ENCODE measurements at places on chromosomes 1 and 21. TPM values are rescaled to one million over a fixed set of nuclear protein-coding genes. Genes with fewer than 3 reads are reported as not detected.

DNA sequence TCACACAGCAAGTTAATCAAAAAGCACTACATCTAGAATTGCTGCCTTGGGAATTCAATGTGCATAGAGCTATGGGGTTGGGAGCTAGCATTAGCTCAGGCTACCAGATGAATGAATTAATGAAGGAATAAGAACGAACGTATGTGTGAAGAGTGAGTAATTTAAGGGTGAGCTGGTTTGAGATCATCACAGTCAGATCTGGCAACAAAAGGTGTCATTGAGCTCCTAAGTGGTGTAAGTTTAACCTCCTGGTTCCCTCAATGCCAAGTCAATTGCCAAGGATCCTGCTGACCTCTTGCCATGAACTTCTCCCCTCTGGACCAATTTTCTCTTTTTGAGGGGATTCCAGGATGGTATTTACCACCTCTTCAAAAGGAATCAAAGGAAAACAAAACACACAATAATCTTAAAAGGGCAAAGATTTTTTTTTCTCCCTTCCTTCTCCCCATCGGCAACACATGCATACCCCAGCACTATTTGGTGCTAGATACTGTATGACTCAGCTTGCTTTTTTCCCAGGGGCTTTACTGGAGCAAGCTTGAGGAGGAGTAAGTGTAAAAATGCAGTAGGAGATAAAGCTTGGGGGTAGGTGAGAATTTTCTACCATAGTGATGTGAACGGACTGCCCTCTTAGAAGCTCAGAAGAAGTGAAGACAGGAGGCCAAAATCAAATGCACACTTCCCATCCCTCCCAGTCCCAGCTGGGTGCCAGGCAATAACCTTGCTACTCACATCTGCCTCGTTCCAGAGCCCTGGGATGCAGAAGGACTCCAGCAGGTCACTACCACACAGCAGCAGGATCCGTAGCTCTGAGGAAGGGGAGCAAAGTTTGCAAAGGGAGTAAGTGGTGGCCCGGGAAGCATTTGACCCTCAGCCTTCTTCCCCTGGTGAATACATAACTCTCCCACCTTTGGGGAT, 92.0 kb downstream of the LAMC2 start:
- DNase-seq, result no peak

DNA sequence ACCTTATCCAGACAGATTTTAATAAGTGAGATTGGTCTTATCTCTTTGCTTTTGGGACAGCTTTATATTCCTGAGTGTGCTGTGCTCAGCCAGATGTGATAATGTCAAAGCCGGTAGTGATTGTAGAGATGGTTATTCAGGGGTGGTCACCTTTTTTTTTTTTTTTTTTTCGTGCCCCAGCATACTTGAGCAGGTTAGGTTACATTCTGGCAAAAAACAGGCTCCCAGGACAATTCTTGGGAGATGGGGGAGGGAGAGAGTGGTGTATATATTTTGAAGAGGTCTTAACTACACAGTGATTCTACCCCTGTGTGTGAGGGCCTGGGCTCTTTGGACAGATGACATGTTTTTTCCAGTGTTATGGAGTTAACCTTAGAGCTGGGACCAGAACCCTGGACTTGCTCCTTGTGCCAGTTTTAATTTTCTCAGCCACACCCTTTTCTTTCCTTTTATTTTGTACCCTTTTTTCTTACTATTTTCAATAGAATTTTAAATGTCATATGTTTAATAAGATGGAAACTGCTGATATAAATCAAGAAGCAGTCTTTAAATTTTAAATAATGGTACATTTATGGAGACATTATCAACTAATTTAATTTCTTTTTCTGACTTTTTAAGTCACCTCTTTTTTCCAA, 88.4 kb downstream of the DYRK1A start:
- DNase-seq, result no peak

DNA sequence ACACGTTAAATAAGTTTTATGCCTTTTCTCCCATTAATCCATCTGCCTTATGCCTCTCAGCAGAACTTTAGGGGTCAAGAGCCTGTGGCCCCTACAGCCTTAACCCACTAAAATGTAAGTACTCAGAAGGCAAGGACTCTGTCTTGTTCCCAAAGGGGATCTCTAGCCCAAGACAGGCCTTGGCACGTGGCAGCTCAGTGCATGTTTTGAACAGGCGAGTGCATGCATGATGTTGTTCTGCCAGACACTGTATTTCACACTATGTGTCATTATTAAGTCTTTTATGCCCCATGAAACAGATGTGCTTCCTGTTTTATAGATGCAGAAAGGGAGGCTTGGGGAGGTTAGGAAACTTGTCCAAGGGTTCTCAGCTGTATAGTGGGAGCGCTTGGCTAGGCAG, 102.8 kb downstream of the ETS2 start:
- no peak for DNase-seq

GRCh38 chr1:87902830-87903229, 574.1 kb downstream of the LMO4 start:
- no peak for DNase-seq

- no peak for DNase-seq
Observed at GRCh38 chr1:25068316-25068715, 138.2 kb upstream of the RUNX3 start.

GRCh38 chr1:186738926-186739325, 58.7 kb upstream of the PTGS2 start:
- DNase-seq, result peak; percentile 16

GRCh38 chr1:5921671-5922070, 70.6 kb downstream of the NPHP4 start:
- DNase-seq, result no peak

DNA sequence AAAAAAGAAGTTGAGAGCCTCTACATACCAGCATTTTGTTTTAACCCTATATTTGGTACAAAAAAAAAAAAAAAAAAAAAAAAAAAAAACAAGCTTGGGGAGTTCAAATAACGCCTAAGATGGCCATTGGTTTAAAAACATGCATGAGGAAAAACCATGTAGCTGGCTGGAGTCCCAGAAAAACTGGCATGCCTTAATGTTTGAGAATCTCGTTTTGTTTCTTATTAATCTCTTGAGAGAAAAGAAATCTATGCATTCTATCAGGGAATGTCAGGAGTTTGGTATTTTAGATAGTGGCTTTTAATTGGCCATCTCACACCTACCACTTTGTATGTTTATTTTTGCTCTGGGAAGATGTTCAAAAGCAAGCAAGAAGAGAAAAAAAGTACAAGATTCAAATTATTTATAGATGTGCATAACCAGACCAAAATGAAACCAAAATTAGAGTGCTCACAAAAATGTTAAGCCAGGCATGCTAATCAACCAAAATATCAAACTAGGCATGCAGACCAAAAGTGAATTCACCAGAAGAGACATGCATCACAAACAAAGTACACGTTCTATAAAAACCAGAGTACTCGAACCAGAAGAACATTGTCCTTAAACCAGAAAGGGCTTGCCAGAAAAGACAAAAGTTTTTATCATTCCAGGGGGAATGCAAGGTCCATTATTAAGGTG, 156.6 kb downstream of the AK5 start:
- DNase-seq, result no peak

DNA sequence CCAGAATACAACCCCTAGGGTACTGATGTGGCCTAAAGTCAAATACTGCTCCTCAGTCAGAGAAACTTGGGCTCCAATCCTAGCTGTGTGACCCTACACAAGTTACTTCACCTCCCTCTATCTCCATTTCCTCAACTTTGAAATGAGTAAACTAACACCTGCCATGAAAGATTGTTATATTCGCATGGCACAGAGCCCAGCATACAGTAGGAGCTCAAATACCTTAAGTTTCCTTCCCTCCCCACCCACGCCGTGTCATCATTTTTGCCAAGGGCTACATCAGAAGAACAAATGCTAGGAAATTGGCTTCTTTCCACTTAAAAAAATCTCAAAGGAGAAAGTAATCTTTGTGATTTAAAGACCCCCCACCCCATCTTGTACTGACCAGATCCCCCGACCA, 22.2 kb upstream of the ZNF362 start:
- DNase-seq, result no peak

DNA sequence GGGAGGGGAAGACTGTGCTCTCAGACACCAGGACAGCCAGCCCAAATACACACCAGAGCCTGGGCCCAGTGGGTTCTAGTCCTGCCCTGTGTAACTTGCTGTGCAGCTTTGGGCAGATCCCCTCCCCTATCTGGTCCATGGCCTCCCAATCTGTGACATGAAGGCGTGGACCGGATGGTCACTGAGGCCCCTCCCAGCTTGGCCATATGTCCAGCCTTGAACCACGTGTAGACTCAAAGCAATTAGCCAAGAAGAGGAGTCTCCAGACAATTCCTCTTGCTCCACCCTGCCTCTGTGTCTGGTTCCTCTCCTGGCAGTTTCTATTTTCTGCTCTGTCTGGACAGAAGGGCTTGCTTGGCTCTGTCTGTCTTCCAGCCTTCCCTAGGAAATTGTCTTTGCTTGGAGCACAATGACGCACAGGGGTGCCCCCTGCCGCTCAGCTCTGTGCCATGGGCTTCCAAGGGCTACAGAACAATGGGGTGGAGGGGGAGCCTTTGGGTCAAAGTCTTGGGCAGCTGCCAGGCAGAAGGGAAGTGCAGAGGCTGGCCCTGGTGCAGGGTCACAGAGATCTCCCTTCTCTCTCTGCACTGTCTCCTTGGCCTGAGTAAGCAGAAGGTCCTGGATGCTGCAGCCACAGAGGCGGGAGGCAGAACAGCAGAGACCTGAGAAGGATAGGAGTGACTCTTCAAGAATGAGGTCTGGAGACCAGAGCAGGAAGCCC, 66.1 kb downstream of the TENT5C start:
- no peak for DNase-seq

DNA sequence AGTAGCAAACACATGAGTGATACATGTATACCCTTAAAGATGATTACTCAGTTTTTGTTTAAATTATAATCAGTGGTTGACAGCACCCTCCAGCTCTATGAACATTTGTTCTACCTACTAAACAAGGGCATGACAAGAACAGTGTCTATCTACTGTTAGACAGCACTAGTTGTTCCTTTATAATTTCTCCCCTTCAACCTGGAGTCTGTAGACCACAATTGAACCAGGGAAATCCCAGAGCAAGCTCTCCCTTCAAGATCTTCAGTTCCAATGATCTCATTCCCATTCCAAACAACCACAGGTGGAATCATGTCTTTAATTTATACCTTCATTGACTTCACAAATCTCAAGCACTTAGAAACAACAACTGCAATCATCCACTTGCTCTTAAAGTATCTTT, 216.1 kb downstream of the HHIPL2 start:
- DNase-seq, result no peak

- no peak for DNase-seq
Observed at GRCh38 chr1:221806236-221806635, 64.3 kb upstream of the DUSP10 start.

- DNase-seq, result no peak
Observed at GRCh38 chr21:46603228-46603627, 1.7 kb downstream of the S100B start.

RAB7B gene
- not detected for total RNA-seq

SWT1 gene
- 4.8 TPM for total RNA-seq

SLC45A3 gene
- 0.18 TPM for total RNA-seq

TARDBP gene
- 159 TPM for total RNA-seq

CTSS gene
- 123 TPM for total RNA-seq

LY9 gene
- total RNA-seq, result 49.9 TPM

NPHP4 gene
- 18.1 TPM for total RNA-seq

RAB25 gene
- not detected for total RNA-seq

EXO1 gene
- 31.9 TPM for total RNA-seq

LSM10 gene
- total RNA-seq, result 41.4 TPM

FCAMR gene
- total RNA-seq, result not detected

ACKR1 gene
- total RNA-seq, result not detected

CBS gene
- 60.4 TPM for total RNA-seq

Measured in activated CD4-positive, alpha-beta memory T cell treated with anti-CD3 and anti-CD28 coated beads, Interleukin-2, amount 10 ng/mL, durations not matched to agents 7 days and 5 days (primary cell).